IPS-NIHi11 (cell line): ENCODE measurements at places on chromosomes 1 and 21.

DNA sequence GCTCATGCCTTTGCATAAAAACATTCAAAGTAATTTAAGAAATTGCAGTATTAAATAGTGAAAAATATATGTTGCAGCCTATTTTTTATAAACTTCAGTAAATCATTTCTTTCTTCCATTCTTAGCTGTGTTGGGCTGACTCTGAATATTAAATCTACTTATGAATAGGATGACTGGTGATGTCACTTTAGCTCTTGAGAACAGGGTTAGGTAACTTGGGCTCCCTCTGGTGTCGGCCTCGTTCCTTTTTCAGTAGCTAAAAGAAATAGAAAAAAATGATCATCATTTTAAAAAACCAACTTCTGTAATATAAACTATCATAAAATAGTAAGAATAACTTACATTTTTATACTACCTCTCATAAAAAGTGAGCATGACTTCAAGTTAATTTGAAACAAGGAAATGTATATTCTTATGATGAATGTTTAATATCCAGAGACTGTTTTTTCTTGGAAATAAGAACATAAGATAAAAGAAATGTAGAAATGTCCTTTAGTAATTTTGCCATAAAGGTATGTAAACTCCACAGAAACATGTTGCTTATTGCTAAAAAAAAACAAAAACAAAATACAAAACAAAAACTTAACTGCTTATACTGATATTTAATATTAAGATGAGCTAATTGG, 26.8 kb upstream of the NCAM2 start:
- DNase-seq, result peak; percentile 53

DNA sequence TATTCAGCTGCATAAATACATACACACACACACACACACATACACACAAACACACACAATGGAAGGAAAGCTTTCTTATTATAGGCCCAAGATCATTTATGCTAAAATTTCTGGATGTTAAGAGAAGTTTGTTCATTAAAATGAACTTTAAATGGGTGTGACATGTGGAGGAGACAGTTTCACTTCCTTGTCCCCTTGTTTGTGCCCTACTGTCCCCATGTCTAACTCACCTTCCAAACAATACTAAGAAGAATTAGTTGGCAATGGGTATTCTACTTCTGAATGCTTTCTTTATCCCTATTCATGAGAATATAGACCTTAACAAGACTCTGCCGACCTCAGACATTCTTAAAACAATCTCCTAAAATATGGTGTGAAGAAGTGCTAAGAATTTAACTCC, 63.5 kb upstream of the NRIP1 start:
- no peak for DNase-seq

- no peak for DNase-seq
These were observed 1.1 kb downstream of the CKS1B start for GRCh38 chr1:154975409-154976059.

- DNase-seq, result no peak
These were observed 93.0 kb upstream of the GRIK3 start for GRCh38 chr1:37127254-37127748.

GRCh38 chr1:7885513-7886404, 32.9 kb upstream of the UTS2 start:
- DNase-seq, result peak; percentile 94

- no peak for DNase-seq
These were observed 431.9 kb downstream of the PLPP3 start for GRCh38 chr1:56147459-56147858.

- DNase-seq, result no peak
These were observed 5.1 kb upstream of the UTS2 start for GRCh38 chr1:7857985-7858384.

DNA sequence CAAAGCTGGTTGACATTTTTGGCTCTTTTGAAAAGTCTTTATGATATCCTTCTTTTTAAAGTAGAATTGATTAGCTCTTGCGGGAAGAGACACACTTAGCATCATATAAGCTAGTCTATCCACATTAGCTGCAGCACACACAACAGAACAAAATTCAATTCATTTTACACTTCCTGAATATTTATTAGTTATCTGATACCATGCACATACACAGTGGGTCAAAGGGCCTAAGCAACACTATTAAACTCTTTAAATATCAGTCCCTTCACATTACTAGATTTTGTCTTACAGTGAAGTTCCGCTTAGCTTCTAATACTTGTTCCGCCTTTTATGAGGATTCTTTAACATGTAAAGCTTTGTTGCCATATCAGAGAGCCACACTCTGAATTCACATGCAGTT, 169.5 kb downstream of the CRB1 start:
- DNase-seq, result no peak

DNA sequence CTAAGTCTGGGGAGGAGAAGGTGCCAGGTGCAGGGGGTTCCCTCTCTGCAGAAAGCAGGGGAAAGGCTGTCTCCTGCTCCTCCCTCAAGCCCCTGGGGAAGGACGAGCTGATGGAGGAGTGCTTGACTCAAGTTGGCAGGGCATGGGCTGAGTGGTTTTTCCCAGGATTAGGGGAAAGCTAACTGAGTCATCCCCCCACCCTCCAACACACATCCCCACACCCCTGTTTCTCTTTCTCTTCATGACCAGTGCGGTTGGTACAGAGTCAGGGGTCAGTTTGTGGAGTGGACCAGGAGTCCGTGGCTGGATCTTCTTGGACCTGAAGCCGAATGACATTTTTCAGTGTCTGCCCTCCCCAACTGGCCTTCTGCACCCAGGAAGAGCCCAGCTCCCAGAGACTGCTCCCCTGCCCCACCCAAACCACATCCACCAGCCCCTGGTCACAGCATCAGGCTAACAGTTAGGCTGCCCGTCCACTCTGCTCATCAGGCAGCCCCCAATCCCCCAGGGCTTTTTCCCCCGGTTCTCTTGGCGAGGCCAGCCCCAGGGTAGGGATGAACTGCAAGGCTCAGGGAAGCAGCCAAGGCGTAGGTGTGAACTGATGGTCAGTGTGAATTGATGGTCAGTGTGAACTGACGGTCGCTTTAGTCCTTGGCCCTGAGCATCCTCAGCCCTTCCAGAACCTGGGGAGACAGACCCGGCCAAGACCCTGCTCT, 81.0 kb downstream of the PAX7 start:
- no peak for DNase-seq

- DNase-seq, result no peak
These were observed 25.9 kb downstream of the CACHD1 start for GRCh38 chr1:64495878-64496277.

DNA sequence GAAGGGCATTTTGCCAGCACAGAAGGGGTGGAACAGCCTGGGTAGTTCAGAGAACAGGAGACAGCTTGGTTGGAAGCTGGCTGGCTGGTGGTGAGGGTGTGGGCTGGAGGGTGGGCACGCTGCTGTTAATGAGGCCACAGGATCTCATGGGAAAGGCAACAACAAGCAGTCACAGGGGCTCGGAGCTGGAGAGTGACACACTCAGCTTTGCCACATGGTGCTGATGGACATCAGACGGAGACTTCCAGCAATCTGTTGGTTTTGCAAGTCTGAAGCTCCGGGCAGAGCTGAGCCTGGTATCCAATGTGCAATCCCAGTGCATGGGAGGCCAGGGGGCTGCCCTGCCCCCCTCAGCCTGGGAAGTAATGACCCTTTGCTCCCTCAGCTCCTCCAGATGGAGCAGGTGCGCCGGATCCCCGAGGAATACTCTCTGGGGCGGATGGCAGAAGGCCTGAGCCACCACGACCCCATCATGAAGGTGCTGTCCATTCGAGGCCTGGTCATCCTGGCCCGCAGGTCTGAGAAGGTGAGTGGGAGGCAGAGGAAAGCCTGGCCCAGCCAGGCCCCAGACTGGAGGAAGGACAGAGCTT, 15.6 kb upstream of the TTC4 start:
- DNase-seq, result no peak

DNA sequence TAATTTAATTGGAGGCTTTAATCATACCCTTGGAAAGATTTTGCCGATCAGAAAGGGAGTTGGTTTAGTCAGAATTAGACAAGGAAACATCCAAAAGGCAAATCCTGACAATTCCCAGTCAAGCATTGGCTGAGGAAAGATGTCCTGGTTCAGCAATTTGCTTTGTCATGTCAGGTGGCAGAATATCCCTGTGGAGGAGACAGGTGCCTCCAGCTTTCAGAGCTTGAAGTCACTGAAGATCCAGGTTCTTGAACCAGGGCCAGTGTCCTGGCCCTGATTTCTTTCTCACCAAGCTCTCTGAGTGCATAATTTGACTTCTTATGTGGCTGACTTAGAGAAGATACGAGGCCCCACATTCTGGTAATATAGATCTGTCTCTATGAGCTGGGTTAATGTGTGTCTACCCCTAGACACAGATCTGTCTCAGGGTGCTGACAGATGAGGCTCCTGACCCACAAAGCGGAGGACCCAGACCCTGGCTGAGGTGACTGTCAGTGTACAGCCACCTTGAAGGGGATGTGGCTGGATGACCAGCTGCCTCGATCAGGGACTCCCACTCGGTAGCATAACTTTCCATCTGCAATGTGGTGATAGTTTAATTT, 118.9 kb downstream of the HHAT start:
- DNase-seq, result no peak

DNA sequence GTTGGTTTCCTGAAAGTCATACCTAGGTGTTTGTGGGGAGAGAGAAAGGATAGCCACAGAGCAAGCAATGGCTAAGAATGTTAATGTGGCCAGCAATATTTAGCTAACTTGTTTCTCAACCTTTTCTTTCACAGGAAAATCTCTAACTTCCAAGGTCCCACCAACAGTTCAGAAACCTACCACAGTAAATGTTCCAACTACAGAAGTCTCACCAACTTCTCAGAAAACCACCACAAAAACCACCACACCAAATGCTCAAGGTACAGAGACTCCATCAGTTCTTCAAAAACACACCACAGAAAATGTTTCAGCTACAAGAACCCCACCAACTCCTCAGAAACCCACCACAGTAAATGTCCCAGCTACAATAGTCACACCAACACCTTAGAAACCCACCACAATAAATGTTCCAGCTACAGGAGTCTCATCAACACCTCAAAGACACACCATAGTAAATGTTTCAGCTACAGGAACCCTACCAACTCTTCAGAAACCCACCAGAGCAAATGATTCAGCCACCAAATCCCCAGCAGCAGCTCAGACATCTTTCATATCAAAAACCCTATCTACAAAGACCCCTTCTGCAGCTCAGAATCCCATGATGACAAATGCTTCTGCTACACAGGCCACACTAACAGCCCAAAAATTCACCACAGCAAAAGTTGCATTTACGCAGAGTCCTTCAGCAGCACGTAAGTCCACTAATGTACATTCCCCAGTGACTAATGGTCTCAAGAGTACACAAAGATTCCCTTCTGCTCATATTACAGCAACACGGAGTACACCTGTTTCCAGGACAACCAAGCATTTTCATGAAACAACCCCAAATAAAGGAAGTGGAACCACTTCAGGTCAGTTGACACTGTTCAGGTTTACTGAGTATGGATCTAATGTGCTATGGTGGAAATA, 15.3 kb downstream of the CD55 start:
- DNase-seq, result no peak

DNA sequence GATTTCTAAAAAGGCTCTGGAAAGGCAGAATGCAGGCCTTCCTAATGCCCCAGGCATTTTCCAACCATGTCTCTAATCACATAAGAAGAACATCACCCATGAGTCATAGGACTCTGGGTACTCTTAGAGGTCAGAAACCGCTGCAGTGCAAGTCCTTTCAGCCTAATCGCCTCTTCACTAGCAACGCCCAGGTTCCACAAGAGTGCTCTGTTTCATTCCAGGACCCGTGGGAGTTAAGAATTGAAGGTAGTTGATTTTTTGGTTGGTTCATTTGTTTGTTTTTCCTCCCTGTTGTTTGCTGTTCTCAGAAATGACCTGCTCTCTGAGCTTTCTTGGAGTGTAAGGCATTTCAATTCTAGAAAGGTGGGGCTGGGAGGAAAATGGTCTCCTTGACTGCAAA, 123.2 kb downstream of the NR5A2 start:
- DNase-seq, result peak; percentile 22

DNA sequence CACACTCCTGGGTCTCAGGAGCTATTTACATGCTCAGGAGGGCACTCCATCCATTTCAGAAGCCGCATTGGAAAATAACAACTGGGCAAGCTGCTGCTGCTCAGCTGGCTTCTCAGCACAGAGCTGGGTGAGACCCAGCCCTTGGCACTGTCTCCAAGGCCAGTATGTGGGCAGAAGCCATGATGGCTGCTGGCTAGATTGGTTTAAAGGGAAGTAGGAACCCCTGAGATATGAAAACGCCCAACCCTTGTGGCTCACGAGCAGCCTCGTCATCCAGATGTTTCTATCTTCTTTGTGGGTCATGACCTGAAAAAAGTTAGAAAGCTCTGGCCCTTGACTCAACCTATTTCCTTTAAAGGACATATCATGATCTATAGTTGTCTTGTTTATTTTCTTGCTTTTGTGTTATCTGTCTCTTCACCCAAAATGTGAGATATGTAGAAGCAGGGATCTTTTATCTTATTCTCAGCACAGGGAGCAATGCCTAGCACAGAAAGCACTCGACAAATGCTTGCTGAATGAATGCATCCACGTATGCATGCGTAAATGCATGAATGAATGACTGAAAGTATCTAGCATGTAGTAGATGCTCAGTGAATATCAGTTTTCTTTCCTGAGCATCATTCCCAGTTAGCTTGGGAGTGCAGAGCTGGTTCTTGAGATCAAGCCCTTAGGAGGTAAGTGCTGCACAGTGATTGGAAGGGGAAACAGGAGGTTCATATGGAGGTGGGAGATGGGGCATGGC, 11.6 kb downstream of the MYBPH start:
- DNase-seq, result no peak

- no peak for DNase-seq
These were observed 2.0 kb downstream of the VAV3 start for GRCh38 chr1:107963008-107963407.

- DNase-seq, result no peak
These were observed 516.7 kb downstream of the KCNT2 start for GRCh38 chr1:196091397-196092135.

- DNase-seq, result no peak
These were observed 148.1 kb upstream of the USP24 start for GRCh38 chr1:55363268-55363667.

GRCh38 chr21:29991624-29992023, 51.8 kb upstream of the GRIK1 start:
- peak; percentile 22 for DNase-seq

DNA sequence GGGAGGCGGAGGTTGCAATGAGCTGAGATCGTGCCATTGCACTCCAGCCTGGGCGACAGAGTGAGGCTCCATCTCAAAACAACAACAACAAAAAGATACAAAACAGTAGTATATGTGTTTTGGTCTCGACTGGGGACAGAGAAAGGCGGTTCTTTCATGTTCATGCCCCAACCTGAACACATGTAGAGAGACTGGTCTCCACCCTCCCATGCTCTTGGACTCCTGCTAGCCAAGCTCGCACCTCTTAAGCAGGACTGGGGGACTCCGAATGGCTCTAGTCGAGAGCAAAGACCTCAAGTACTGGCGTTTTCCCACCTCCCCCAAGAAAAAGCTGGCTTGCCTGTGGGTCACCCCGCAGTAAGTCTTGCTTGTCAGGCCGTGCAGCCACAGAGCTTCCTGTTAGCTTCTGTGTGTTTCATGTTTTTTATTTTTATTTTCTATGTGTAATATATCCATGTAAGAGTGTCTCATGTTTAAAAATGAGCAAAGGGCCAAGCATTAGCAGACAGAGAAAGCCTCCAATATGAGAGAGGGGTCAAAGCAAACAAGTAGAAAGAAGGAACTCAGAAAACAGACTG, 91.6 kb downstream of the SCCPDH start:
- no peak for DNase-seq
